NCI-H2081 treated with DMSO at 0.1 percent for 48 hours (cell line): ENCODE measurements at places on chromosomes 4 and X.

- DNase-seq, result no peak
These were observed 234.6 kb downstream of the SLC7A11 start for GRCh38 chr4:138007572-138007971.

DNA sequence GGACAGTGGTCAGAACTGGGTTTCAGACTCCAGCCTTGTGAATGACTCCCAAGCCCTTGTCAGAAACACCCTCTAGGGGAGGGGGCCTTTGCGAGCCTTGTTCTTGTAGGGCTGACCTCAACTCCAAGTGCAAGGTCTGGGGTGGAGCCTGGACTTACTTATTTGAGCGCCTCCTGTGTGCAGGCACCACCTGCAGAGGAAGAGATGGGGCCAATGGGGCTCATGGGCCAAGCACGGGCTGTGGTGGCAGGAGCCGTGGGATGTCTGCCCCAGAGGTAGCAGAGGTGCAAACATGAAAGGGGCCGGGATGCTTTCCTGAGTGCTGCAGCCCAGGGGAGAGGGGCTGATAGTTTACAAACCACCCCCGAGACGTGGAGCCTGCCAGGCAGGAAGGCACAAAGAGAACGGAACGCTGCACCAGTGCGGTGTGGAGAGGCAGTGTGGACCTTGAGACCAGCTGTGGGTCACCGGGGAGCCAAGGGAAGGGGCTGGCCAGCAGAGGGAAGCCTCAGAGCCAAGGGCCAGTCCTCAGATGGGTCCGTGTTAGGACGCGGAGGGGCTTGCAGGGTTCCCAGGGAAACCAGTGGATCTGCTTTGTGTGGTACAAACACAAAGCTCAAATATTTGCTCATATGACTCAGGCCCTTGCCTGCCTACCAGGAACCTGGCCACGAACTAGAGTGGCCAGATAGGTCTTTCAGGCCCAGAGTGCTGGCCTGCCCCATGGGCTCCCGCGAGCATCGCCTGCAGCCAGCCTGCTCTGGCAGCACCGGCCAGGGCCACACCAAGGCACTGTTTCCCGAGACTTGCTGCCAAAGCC is 8.7 kb upstream of the TADA2B start:
- no peak for DNase-seq

GRCh38 chrX:68876731-68877130 is 47.9 kb downstream of the EFNB1 start:
- DNase-seq, result no peak

GRCh38 chr4:81061344-81061730 is 30.8 kb downstream of the BMP3 start:
- DNase-seq, result no peak

GRCh38 chr4:38315286-38315685 is 348.7 kb upstream of the KLF3 start:
- no peak for DNase-seq

DNA sequence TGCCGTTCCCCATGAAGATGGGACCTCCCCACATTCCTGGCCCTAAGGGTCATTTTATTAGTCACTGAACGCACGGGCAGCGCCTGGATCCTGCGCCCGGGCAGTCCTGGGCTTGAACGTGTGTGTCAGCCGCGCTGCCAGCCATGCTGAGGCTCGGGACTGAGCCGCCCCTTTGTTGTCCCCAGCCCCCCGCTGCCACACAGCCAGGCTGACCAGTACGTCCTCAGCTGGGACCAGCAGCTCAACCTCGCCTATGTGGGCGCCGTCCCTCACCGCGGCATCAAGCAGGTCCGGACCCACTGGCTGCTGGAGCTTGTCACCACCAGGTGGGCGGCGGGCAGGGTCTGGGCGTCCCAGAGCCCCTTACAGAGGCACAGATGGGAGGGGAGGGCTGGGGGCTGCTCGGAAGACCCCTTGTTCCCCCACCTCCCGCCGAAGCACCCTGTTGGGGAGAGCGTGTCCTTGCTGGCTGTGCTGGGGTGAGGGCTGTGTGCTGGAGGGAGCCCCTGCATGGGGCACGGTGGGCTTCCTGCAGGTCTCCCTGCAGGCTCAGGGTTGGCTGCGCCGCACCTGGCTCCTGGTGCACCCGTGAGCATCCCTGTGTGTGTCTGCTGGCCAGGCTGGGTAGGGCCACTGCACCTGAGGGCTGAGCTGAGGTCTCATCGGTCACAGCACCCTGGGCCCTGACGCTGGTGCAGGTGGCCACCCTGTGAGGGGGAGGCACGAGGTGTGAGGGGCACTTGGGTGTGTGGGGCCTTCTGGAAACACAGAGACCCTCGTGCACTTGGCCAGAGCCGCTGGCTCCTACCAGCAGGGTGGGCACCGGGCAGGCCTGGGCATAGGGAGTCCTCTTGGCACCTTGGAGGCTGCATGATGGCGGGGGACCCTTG is 1.0 kb downstream of the IDUA start:
- no peak for DNase-seq

DNA sequence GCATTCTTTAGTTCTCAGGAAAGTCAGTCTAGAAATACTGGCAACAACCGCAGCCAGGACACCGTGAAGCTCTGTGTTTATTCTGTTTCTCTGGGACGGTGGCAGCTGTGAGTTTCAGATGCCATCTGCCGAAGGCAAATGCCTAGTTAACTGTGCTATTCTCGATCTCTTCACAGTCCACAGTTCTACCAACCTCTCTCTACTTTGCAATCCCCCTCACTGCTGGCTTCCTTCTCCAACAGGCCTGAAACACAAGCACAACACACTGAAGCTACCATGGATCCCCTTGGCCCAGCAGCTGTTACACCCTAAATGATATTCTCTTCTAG is 118.8 kb downstream of the ZNF827 start:
- no peak for DNase-seq
